ENCODE measurements at places on chromosomes 3 and 15.
A peak's percentile ranks its signal among the peaks of the same experiment; 100 is the strongest.

DNA sequence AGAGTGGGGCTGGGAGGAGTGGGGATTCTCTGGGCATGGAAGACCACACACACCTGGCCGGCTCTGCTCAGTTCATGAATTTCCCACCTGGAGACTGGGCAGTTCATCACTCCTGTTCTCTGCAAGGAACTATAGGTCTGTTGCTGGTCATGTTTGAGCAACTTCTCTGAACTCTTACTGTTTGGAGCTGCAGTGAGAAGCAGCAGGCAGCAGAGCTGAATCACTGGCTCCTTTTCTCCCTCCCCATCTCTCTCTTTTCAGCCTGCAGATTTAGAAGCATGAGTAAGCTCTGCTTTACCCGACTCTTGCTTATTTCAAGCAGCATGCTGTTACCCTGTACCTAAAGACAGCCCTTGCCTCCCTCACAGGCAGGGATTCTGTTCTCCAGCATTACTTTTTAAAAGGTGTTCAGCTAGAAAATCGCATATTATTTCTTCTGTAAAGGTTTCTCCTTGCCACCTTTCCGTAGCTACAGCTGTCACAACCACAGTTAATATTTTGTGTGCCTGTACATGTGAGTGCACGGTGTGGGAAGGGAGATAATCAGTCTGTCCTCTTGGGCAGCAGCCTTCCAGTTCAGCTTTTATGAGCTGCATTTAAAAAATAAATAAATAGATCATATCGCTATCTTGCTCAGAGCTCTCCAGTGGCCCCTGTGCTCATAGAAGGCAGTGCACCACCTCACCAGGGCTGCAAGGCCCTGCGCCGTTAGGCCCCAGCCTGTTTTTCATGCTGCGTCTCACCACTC lies 131.6 kb downstream of the CHCHD6 start:
- no peaks in the 10 kb centered on the region for H3K4me1 ChIP-seq
- no peak overlapping the region for H3K4me3 ChIP-seq
- H3K27ac ChIP-seq: no peak overlapping the region
- DNase-seq: no peak
- no peaks in the 10 kb centered on the region for H3K27me3 ChIP-seq

DNA sequence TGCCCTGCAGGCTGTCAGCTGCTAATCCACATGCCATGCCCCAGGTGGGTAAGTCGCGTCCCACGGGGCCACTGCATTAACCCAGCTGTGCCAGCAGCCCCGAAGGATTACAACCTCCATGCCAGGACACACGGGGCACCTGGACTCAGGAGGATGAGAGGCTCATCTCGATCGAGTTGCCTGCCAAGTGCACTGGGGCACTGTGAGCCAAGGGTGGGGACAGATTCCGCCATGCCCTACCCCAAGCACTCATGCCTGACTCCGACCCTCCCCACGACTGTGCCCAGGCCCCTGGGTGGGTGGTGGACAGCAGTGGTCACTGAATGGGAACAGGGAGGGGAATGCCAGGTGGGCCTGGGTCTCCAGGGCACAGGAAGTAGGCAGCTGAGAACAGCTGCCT lies 20.7 kb upstream of the SNRPA1 start:
- no peak for DNase-seq
- no peak overlapping the region for H3K4me3 ChIP-seq
- H3K36me3 ChIP-seq: no peaks in the 10 kb centered on the region
- H3K27me3 ChIP-seq: no peaks in the 10 kb centered on the region

GRCh38 chr3:115146418-115147328 lies at the start of gene ZBTB20:
ZBTB20 (minus strand) TSS chr3:115147288.
- H3K27me3 ChIP-seq: no peaks in the 10 kb centered on the region
- peaks cover 12% of the 10 kb centered on the region for H3K4me1 ChIP-seq
- no peaks in the 10 kb centered on the region for H3K36me3 ChIP-seq
- peak within 1 kb of the TSS; percentile 98 for H3K27ac ChIP-seq
- peak; percentile 61 for DNase-seq

DNA sequence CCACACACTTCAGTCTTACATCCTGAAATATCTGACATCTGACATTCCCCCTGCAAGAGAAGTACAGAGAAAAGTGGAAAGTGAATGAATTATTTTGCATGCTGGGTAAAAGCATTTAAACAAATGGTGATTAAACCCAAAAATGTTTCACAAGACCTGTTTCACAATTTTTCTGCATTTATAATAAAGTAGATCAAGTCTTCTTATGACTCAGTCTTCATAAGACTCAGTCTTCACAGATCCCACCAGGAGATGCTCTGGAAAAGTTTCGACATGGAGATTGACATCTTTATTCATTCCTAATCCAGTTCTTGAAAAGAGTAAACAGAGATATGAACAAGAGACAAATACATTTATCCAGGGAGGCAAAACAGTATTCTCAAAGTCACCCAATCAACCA lies 13.2 kb upstream of the EDC3 start:
- H3K36me3 ChIP-seq: no peaks in the 10 kb centered on the region
- no peak overlapping the region for H3K27ac ChIP-seq
- H3K4me1 ChIP-seq: no peaks in the 10 kb centered on the region
- H3K27me3 ChIP-seq: no peaks in the 10 kb centered on the region
- no peak overlapping the region for H3K4me3 ChIP-seq

- no peak overlapping the region for H3K27ac ChIP-seq
- H3K4me3 ChIP-seq: no peak overlapping the region
- H3K4me1 ChIP-seq: peaks cover 14% of the 10 kb centered on the region
- H3K36me3 ChIP-seq: no peaks in the 10 kb centered on the region
Observed at GRCh38 chr3:195385526-195385925, 57.3 kb downstream of the ACAP2 start.

- no peaks in the 10 kb centered on the region for H3K27me3 ChIP-seq
- H3K36me3 ChIP-seq: no peaks in the 10 kb centered on the region
- DNase-seq: no peak
- H3K4me3 ChIP-seq: no peak overlapping the region
- H3K4me1 ChIP-seq: no peaks in the 10 kb centered on the region
Observed at GRCh38 chr3:56190771-56191305, 277.4 kb downstream of the ERC2 start.

DNA sequence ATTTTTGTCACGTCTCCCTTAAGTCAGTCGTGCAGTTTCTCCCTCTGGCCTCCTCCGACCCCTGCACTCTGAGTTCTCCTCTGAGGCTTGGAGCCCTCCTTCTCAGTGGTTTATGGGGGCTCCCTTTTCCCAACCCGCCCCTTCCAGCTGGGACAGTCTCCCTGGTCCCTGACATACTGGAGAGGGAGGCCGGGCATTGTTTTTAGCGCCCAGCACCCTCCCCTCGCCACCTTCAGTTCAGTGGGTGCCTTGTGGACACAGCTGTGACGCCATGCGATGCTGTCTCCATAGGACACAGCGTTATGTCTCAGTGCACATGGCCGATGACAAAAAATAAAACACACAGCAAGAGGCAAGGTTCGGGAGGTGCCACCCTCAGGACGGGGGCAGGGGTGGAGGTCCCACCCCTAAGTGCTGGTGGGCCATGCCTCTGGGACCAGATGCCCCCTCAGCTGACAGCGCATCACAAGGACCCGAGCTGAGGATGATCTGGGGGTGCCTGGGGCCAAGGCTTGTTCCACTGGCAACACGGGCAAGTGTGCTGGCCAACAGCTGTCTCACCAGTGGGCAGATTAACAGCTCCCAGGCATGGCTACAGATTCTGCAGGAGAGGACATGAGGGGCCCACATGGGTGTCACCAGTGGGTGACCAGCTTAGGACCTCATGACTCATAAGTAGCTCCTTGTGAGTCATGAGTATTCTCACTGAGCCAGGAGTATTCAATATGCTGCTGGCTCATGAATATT lies 81.6 kb downstream of the PLXNA1 start:
- DNase-seq: no peak
- no peak overlapping the region for H3K27ac ChIP-seq
- no peaks in the 10 kb centered on the region for H3K4me1 ChIP-seq
- H3K27me3 ChIP-seq: no peaks in the 10 kb centered on the region
- H3K4me3 ChIP-seq: no peak overlapping the region
- no peaks in the 10 kb centered on the region for H3K36me3 ChIP-seq

DNA sequence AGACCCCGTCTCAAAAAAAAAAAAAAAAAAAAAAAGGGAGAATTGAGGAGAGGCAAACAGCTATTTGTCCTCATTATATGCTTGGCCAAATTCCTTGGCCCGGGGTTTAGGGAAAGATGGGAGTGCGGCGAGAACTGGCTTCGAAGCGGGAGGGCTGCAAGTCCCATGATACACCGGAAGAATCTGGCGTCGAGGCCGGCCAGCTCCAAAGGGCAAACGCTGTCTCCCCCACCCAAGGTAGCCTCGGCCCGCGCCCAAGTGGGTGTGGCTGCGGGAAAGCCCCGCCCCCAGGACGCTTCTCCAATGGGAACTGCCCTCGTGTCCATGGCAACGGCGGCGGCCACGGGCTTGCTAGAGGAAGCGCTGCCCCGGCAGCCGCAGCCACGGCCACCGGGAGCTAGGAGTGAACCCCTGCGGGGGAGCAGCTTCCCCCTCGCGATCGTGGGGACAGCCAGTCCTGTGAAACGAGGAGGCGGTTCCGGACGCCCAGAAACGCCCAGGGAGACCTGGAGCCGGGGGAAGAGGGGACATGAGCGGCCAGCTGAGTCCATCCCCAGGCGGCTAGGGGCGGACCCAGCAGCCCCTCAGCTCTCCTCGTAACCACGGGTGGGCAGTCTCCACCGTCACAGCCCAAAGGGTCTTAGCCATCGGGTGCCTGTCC lies at the start of gene TTLL13:
Gene TTLL13, plus strand, starts transcription at position 354 of the 661 bp plus-strand sequence. CDS start 1,075 bp downstream, outside the sequence.
- H3K4me3 ChIP-seq: peak within 1 kb of the TSS; percentile 5

- DNase-seq: no peak
- no peaks in the 10 kb centered on the region for H3K27me3 ChIP-seq
- H3K27ac ChIP-seq: no peak overlapping the region
- H3K4me1 ChIP-seq: no peaks in the 10 kb centered on the region
- no peaks in the 10 kb centered on the region for H3K36me3 ChIP-seq
- no peak overlapping the region for H3K4me3 ChIP-seq
Observed at GRCh38 chr3:18302517-18302916, 122.6 kb downstream of the SATB1 start.

- H3K4me1 ChIP-seq: peaks cover 17% of the 10 kb centered on the region
- H3K36me3 ChIP-seq: no peaks in the 10 kb centered on the region
Observed at GRCh38 chr3:71517271-71517791, 66.2 kb downstream of the FOXP1 start.

- peaks cover 1% of the 10 kb centered on the region for H3K4me1 ChIP-seq
- H3K27ac ChIP-seq: no peak overlapping the region
- no peaks in the 10 kb centered on the region for H3K27me3 ChIP-seq
- no peaks in the 10 kb centered on the region for H3K36me3 ChIP-seq
Observed at GRCh38 chr3:55797084-55797483, 310.0 kb upstream of the WNT5A start.

- no peak for DNase-seq
- no peaks in the 10 kb centered on the region for H3K36me3 ChIP-seq
- no peak overlapping the region for H3K4me3 ChIP-seq
- H3K27ac ChIP-seq: no peak overlapping the region
- no peaks in the 10 kb centered on the region for H3K27me3 ChIP-seq
Observed at GRCh38 chr3:56700151-56700550, 17.1 kb upstream of the TASOR start.

DNA sequence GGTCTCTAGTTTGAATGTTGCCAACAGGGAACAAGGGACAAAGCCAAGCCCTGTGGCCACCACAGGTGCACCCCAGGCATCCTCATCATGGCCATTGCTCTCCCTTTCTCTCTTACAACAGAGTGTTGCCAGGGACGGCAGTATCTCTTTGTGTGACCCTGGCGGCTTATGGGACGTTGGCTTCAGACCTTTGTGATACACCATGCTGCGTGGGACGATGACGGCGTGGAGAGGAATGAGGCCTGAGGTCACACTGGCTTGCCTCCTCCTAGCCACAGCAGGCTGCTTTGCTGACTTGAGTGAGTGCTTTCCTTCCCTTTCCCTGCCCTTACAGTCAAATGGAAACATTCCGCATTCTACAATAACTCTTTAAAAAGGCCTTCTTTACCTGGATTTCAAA lies 38.2 kb downstream of the BOC start:
- no peaks in the 10 kb centered on the region for H3K27me3 ChIP-seq
- H3K27ac ChIP-seq: no peak overlapping the region
- H3K4me3 ChIP-seq: no peak overlapping the region
- H3K36me3 ChIP-seq: no peaks in the 10 kb centered on the region
- H3K4me1 ChIP-seq: no peaks in the 10 kb centered on the region

GRCh38 chr15:75029378-75030022 lies 6.1 kb downstream of the PPCDC start:
- H3K4me3 ChIP-seq: peak overlapping the region; percentile 32
- H3K36me3 ChIP-seq: no peaks in the 10 kb centered on the region
- peak; percentile 96 for DNase-seq
- peaks cover 65% of the 10 kb centered on the region for H3K4me1 ChIP-seq

- peaks cover 5% of the 10 kb centered on the region for H3K36me3 ChIP-seq
- H3K27me3 ChIP-seq: no peaks in the 10 kb centered on the region
- H3K27ac ChIP-seq: peak overlapping the region; percentile 56
- DNase-seq: no peak
- no peak overlapping the region for H3K4me3 ChIP-seq
- peaks cover 48% of the 10 kb centered on the region for H3K4me1 ChIP-seq
Observed at GRCh38 chr15:90067181-90067952, 34.9 kb downstream of the IDH2 start.

GRCh38 chr15:100713163-100713867 lies 110.9 kb downstream of the ASB7 start:
- no peak overlapping the region for H3K27ac ChIP-seq
- H3K4me1 ChIP-seq: peaks cover 9% of the 10 kb centered on the region
- no peak overlapping the region for H3K4me3 ChIP-seq
- H3K27me3 ChIP-seq: no peaks in the 10 kb centered on the region
- peak; percentile 52 for DNase-seq
- H3K36me3 ChIP-seq: no peaks in the 10 kb centered on the region

- no peak overlapping the region for H3K27ac ChIP-seq
- no peak overlapping the region for H3K4me3 ChIP-seq
- no peaks in the 10 kb centered on the region for H3K4me1 ChIP-seq
- H3K36me3 ChIP-seq: no peaks in the 10 kb centered on the region
Observed at GRCh38 chr15:75785771-75786574, 57.3 kb upstream of the UBE2Q2 start.

DNA sequence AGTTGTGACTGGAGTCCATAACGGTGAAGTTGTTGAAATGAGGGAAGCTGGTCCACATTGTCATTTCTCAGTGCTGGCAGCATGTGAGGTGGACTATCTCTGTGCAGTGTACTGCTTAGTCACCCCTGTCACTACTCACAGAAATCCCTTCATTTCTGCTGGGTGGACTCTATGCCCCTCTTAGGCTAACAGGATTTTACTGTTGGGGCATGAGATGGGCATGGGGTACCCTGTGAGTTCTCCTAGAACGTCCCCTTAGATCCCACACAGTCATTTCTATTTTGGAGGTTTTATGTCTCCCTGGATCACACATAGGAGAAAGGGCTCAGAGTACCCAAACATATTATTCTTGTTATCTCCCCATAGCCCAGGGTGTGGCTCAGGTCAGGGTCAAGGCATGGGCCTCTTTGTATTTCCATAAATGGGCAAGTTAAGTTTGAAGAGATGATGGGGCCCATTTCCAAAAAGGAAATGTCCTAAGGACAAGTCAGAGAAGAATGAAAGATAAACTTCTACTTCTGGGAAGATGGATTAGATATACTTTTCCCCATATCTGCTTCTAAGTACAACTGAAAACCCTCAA lies 15.2 kb downstream of the P2RY1 start:
- DNase-seq: no peak
- H3K36me3 ChIP-seq: no peaks in the 10 kb centered on the region
- no peak overlapping the region for H3K27ac ChIP-seq
- H3K4me1 ChIP-seq: no peaks in the 10 kb centered on the region
- H3K4me3 ChIP-seq: no peak overlapping the region
